ENCODE measurements at places on chromosomes 12 and 14.

DNA sequence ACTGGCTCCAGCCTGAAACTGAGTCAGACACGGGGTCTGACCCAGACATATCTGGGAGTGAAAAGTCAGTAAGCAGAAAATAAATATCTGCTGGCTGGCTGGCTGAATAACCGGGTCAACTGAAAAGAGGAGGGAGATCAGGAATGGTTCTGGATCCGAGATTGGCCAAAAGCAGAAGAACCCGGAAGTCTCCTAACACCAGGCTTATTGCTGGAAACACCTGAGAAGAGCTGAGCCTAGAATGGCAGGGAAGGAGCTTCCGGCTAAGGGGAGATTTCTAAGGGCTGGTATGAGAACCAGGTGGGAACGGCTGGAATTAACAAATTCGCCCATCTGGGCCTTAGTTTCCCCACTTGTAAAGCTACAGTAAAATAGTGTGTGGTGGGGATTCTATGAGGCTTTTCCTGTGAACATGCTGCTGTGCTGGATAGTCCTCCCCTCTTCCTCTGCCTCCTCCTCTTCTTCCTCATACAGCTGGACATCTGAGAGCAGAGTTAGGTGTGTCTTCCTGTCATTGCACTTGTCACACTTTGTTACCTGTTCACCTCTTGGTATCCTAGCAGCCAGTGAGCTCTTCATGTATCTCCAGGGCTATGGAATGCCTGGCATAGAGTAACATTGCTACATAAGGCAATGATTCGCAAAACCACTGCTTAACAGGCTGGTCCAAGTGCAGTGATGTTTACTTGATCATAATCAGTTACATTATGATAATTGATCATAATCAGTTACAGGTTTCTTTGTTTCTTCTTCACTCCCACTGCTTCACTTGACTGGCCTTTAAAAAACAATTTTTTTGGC is 2.0 kb upstream of the SHMT2 start:
- no peak for DNase-seq

GRCh38 chr14:54117396-54117795 is 160.8 kb upstream of the BMP4 start:
- DNase-seq = no peak

- no peak for DNase-seq
Measured at GRCh38 chr12:49798248-49798647, 30.0 kb downstream of the NCKAP5L start.

DNA sequence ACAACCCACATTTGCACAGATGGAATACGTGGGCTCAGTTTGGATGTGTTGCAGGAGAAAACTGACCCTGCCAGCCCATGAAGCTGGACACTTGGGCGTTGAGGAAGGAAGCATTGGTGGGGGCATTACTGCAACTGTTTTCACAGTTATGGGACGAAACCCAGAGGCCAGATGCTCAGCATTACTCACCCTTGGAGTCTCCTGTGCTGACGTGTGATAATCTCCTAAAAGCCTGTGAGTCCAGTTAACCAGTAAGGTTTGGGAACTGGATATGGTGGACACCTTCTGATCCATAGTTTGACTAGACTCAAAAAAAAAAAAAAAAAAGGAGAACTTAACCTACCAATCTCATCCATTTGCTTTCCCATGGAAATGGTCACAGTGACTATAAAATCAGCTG is 52.8 kb upstream of the EGLN3 start:
- no peak for DNase-seq

DNA sequence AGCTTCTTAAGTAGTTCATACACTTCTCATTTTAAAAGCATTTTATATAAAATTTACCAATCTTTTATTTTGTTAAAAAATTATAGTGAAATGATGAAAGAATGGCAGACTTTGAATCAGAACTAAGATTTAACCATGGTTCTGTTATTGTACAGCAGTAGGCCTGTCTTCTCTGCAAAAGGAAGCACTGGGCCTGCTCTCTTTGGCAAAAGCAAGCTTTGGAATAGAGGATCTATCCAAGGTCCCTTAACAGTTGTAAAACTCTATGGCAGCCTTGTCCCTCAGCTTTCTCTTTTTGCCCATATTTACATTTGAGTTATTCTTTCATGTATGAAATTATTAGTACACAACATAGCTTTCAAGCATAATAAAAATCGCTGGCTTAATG is 82.8 kb downstream of the PLEKHG7 start:
- DNase-seq = no peak

DNA sequence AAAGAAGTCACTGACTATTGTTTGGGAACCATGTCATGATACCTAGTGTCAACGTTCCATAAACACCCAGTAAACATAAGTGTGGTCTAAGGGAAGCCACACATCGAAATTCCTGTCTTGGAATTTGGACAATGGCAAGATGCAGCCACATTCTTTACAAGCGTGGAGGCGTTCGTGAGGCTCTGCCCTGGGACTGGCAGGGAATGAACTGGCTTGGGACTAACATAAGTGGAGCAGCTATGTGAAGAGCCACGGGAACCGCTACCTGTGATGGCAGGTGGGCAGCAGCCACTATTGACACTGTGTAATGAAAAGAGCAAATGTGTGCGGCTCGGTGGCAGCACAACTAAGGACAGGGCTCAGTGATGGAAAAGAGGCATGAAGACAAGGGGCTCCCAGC is 10.0 kb upstream of the NRIP2 start:
- no peak for DNase-seq

DNA sequence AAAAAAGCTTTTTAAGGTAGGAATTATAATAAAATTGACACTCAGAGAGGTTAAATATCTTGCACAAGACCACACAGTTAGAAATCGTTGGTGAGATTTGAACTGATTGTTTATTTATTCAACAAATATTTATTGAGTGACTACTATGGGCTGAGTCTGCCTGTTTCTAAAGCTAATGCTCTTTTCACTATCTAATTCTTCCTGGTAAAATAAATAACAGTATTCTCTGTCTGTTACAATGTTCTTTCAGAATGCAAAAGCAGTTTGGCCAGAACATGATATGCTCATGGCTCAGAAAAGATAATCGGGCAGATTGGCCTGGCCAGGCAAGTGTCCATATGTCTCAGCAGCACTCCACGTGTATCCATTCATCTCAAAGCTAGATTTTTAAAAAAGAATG is 82.0 kb downstream of the BTG1 start:
- DNase-seq = no peak

GRCh38 chr12:52951640-52952039 is 2.7 kb downstream of the KRT18 start:
- no peak for DNase-seq

GRCh38 chr12:24404086-24404815 is 454.8 kb upstream of the SOX5 start:
- no peak for DNase-seq

DNA sequence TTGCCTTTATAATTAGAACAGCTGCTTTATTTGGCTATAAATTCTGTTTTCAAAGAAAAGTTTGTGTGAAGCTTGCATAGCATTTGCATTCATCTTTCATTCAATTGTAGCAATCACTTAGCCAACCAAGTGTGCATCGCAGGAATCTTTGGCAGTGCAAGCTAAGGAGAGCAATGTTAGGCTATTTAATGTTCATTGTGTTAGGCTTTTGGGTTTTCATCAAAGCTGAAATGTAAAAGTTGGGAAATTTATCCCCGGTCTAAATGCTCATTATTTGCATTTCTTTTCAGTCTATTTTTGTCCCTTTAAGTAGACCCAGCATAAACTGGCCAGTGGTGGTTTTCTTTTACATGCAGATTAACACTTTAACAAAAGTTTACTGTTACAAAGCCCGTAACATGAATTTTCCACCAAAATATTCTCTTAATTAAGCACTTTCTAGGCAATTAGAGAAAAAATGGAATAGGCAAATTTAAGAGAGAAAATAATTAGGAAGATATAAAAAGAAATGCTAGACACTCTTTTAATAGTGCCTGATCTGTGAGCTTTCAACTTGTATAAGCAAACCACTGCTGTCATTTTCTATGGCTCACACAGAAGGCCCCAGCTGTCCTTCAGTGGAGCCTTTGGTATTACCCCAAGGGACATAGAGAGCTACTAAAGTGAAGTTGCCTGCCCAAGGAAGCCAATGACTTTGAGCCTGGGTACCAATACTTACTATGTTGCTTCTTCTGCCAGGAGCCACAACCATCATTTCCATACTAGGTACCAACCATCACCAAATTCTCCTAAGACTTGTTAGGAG is 898.9 kb upstream of the SEL1L start:
- DNase-seq = no peak

- no peak for DNase-seq
Measured at GRCh38 chr12:54593725-54594124, 5.3 kb upstream of the PPP1R1A start.

All from erythroblast (primary cell).